Endothelial cell of umbilical vein (primary cell): ENCODE measurements at places on chromosomes 5 and 9. TPM values are rescaled to one million over a fixed set of nuclear protein-coding genes. Genes with fewer than 3 reads are reported as not detected.

Gene PCDHA12
- not detected in 2 replicates for total RNA-seq

Gene NOXA1
- total RNA-seq: 0.91 and 1.3 TPM in 2 replicates

Gene LCN15
- not detected in 2 replicates for total RNA-seq

Gene LHX6
- total RNA-seq: 9.4 and 18.4 TPM in 2 replicates

Gene ADAMTSL1
- total RNA-seq: 16.9 and 18.4 TPM in 2 replicates

Gene TNFSF8
- total RNA-seq: not detected in 2 replicates

Gene OBP2A
- not detected in 2 replicates for total RNA-seq

DNA sequence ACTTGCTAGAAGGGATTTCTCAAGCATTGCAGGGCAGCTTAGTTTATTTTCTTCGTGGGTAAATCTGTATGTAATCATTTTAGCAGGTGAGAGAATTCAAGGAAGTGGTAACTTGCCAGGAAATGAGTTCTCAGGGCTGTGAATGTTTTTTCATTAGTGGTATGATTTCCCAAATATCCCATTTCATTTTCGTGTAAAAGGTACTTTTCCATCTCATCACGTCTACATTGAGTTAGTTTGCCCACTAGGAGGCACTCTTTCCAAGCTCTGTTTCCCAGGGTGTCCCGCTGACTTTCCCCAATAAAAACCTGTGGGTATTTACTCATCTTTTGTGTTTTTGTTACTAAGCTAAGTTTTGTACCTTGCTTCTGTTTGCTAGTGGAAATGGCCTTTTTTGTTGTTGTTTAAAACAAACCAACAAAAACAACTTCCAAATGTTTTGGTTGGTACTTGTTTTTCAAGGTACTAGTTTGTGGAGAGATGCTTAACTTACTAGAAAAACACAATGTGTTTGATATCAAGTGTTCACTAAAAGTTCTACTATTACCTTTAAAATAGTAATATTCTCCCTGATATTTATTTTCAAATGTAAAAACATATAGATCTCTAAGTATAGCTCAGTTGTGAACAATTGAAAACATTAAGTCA, 373.6 kb downstream of the ADGRV1 start:
- DNase-seq: peak; percentile 93

- no peak for DNase-seq
Observed at GRCh38 chr9:35628389-35628991, 10.3 kb upstream of the CD72 start.

DNA sequence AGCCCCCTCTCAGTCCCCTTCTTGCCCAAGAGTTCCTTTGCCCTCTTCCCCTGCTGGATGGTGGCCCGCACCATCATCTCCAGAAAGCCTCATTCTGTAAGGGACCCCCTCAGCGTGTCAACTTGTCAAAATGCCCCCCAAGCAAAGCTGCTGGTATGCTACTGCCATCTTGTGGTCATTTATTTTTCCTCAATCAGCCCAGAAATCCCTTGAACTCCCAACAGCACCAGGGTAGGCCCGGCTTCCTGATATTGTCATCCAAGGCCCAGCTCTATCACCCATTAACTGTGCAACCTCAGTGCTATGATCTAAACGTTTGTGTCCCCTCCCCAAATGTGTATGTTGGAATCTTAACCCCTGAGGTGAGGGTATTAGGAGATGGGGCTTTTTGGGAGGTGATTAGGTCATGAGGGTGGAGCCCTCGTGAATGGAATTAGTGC, 53.2 kb upstream of the FBXW11 start:
- DNase-seq: peak; percentile 35

GRCh38 chr9:110013064-110013463, 194.9 kb downstream of the C9orf152 start:
- no peak for DNase-seq

DNA sequence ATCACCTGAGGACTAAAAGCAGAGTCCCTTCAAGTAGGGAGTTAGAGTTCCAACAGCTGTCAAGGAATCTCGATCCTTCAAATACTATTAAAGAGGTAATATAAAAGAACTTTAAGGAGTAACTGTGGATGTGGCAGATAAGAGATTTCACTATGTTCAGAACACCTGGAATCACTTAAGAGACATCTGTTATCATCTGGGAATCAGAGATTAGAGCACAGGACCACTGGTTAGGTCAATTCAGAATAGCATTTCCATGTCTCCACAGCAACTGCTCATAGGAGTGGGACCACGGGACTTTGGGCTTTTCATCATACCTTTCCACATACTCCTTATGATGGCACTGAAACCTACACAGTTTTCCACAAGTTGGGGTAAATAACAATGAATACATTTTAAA, 216.6 kb downstream of the DENND1A start:
- no peak for DNase-seq
